ENCODE measurements at places on chromosomes 7 and 10.

DNA sequence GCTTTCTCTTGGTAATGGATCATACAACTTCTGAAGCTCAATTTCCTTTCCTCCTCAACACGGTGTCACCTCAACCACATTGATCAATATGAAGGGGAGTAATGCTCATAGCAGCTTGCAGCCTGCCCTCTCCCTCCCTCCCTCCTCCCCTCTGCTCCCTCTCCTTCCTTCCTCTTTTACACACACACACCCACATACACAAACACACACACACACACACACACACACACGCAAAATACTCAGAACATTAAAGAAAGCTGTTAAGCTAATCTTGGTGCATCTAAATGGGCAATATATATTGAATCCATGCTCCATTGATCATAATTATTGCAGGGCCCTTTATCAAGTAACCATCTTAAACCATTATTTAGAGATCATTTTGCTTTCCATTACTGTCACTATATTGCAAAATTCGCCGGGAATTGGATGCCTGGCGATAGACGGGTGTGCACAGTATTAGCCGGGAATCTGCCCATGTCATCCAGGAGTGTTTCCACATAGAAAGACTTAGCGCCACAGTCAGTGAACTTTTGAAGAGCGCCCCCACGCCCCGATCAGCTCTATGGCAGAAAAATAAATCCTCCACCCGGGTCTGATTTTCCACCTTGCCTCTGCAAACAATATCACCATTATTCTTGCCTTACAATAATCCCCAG, 122.0 kb downstream of the PRLHR start:
- DNase-seq, result no peak

GRCh38 chr10:109929501-109930219, 6.3 kb upstream of the XPNPEP1 start:
- DNase-seq, result no peak

DNA sequence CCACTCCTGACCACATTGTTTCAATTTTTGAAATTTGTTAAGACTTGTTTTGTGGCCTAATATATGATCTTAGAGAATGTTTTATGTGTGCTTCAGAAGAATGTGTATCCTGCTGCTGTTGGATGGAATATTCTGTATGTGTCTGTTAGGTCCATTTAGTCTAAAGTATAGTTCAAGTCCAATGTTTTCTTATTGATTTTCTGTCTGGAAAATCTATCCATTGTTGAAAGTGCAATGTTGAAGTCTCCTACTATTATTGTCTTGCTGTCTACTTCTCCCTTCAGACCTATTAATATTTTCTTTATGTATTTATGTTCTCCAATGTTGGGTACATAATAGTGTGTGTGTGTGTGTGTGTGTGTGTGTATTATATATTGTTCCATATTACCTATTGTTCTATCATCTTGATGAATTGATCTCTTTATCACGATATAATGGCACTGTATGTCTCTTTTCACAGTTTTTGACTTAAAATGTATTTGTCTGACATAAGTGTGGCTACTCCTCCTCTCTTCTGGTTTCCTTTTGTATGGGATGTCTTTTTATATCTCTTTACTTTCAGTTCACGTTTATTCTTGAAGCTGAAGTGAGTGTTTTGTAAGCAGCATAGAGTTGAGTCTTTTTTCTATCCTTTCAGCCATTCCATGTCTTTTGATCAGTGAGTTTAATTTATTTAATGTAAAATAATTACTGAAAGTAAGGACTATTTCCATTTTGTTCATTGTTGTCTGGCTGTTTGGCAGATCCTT, 61.3 kb downstream of the AKR1D1 start:
- no peak for DNase-seq

DNA sequence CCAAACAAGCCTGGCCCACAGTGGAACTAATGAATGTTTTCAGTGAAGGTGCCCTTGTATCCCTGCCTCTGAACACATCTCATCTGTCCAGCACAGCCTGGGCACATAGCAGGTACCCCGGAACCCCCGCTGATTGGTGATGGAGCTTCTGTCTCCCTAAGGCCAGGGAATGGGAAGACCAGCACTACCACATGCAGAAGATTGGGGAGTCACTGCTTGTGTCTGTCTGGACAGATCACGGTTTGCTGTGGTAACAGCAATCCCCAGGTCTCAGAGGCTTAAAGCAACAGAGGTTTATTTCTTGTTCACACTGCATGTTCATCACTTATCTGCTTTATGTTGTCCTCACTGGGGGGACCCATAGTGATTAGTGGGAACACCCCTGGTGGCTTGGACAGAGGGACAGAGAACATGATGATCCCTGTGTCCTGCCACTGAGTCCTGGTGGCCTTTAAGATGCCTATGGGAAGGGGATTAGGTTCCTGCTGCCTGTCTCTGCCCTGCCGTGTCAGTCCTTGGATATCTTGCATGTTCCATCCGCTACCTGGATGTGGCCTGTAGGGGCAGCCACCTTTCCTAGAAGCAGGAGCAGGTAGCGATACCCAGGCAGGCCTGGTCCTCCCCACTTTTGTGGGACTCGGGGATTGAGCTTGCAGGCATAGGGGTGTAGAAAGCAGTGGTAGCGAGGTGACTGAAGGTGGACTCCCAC, 3.6 kb downstream of the TSPAN14 start:
- no peak for DNase-seq

GRCh38 chr7:35424869-35425495, 171.1 kb upstream of the TBX20 start:
- DNase-seq, result no peak

GRCh38 chr10:9999627-10000026, 1018.0 kb upstream of the CELF2 start:
- no peak for DNase-seq

- DNase-seq, result no peak
These were observed 21.5 kb downstream of the NPVF start for GRCh38 chr7:25206765-25207164.

DNA sequence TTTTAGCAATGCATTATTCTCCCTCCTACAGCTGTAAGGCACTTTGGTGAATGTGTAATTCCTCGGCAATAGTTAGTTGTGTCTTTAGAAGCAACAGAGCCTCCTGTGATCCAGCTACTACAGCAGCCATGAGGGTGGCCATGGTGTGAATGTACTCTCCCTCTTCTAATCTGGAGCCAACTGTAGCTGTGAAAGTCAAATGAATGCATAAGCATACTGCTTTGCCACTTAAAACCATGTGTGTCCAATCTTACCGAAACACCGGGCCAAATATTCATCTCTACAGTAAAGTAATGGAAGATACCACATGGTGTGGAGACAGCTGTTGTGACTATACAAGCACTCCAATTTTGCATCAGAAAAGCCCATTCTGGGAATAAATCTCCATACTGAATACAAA, 195.0 kb downstream of the DNAJC1 start:
- DNase-seq, result no peak

GRCh38 chr10:23203369-23204325, 11.5 kb downstream of the PTF1A start:
- DNase-seq, result no peak

DNA sequence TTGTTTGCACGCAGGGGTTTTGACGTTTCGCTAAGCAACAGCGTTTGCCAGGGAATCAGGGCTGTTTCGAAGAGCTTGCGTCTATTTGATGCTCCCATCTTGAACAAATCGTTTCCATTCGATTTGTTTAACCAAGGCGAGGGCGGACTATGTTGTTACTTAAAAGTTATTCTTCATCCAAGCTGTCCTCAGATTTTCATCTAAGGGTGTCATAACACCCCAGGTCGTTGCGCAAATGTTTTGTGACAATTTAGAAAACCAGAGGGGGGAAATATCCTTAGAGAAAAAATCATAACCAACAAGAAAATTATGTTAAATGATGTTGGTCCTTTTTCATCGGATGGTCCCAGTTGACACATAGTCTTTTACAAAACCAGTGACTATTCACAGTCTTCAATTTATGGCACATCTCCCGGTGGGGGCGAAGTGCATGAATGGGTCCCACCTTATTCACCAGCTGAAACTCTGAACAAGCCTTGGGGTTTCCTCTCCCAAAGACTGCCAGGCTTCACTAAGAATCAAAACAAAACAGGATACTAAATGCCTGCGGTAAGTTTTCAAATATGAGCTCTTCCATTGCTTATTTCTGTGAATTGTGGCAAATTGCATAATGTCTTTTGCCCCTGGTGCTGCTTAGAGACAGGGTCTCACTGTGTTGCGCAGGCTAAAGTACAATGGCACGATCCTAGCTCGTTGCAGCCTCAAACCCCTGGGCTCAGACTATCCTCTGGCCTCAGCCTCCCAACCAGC, 109.9 kb downstream of the REEP3 start:
- no peak for DNase-seq

GRCh38 chr10:133379152-133379800, at the start of gene PAOX:
TSS of gene PAOX (plus strand) at chr10:133379262. CDS start at chr10:133379317, 55 bp downstream.
- no peak for DNase-seq

- no peak for DNase-seq
These were observed 17.7 kb upstream of the TARP start for GRCh38 chr7:38291117-38291647.

- no peak for DNase-seq
These were observed 244.6 kb upstream of the MGMT start for GRCh38 chr10:129222436-129222835.

GRCh38 chr7:155002411-155003091, 373 bp downstream of the PAXIP1 start:
- DNase-seq, result peak; percentile 42

- no peak for DNase-seq
These were observed 147.9 kb downstream of the PLXNA4 start for GRCh38 chr7:132428247-132428919.

GRCh38 chr7:148927123-148928045, 43.3 kb upstream of the EZH2 start:
- peak; percentile 94 for DNase-seq

DNA sequence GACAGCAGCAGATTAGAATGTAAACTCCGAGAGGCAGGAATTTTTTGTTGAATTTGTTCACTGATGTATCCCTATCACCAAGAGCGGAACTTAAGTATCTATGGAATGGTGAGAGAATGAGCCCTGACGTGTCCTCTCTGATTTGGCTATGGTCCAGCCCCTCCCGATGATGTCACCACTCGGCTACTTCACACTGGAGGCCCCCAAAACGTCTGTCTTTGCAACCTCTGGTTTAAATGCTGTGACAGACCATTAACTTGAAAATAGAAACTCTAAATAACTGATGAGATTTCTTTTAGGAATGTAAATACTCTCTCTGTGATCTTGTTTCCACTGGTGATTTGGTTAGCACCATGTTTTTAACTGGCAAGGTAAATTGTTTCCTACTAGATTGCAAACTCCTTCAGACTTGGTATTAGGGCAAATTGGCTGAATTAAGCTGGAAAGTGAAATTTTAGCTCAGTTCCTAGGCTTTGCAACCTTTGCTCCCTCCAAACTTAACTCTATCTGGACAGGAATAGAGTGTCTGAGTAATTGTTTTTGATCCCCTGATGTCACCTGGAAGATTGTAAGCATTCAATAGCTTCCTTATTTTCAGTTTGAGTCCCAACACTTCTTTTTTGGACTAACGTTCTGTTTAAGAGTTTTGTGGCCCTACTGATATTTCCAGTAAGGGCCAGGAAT, 19.1 kb downstream of the SLC16A12 start:
- DNase-seq, result no peak

GRCh38 chr7:102152672-102153598, 133.7 kb upstream of the SH2B2 start:
- DNase-seq, result no peak

DNA sequence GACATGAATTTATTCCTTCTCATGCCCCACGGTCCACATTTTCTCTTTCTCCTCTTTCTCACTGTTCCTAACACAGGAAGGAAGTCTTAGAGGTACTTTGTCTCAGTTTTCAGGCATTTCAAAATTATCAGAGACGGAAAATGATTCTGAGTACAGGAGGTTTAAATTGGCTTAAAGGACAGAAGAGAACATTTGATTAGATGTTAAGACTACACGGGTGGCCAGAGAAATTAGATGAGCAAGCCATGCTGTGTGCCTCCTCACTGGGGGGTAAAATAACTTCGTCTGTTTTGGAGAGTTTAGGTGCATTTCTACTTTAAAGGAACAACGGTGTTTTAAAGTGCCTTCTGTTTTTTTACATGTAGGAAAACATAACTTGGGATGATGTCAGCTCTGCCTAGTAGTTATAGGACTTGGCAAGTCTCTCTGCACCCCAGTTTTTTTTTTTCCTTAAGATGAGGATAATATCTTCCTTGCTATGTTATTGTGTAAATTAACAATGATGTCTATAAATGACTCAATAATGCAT, 66.9 kb downstream of the MCMBP start:
- DNase-seq, result no peak

- DNase-seq, result peak; percentile 83
These were observed 285.1 kb downstream of the ZEB1 start for GRCh38 chr10:31604096-31604495.

DNA sequence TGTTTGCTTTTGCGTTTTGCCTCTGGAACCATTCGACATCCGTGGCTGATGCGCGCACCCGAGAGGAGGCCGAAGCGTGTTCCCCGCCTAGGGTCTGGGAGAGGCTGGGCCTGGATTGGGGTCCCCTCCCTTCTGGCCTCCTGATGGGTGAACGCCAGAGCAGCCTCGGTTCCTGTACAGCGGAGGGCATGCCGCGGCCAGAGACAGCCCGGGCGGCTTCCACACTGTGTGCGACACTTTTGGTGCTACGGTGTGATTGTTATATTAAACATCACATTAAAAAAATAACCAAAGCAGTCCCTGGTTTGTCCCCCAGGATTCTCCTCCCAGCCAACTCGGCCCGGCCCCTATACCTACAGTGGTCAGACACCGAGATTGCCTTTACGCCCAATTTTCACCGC, 3.7 kb upstream of the HOXA7 start:
- no peak for DNase-seq

- DNase-seq, result no peak
These were observed 75.5 kb upstream of the CAPZA2 start for GRCh38 chr7:116786791-116787443.

DNA sequence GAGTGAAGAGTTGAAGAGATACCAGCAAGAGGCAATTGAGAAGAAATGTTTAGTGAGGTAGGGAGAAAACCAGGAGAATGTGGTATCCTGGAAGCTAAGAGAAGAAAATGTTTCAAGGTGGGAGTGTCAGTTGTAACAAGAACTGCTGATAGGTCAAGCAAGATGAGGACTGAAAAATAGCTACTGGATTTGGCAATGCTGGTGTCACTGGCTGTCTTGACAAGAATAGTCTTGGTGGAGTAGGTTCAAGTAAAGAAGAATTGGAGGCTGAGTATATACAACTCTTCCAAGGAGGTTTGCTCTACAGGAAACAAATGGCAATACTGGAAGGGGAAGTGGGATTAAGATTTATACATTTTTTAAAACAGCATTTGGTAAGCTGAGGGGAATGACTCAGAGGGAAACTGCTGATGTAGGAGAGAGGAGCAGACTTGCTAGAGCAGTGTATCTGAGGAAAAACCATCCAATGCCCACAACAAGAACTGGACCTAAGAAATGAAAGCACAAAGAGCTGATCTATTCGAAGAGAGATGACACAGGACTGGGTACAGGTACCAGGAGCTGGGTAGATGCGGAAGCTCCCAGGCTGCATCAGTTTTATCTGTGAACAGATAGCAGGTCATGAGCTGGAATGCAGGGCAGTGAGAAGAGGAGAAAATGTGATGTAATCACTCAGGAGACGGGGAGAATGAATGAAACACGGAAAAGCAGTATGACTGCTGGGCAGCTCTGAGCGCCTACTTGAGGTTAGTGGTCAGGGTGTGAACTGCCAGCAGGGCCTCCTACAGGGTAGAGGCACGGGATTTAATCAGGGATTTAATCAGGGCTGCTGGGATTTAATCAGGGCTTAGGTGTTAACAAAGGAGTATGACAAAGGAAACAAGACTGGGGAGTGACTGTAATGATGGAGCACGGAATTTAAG, 34.5 kb downstream of the FAM25A start:
- no peak for DNase-seq

Measured in DMS 273 treated with DMSO at 0.1 percent for 48 hours (cell line).